ENCODE measurements at places on chromosomes 5 and 9.

DNA sequence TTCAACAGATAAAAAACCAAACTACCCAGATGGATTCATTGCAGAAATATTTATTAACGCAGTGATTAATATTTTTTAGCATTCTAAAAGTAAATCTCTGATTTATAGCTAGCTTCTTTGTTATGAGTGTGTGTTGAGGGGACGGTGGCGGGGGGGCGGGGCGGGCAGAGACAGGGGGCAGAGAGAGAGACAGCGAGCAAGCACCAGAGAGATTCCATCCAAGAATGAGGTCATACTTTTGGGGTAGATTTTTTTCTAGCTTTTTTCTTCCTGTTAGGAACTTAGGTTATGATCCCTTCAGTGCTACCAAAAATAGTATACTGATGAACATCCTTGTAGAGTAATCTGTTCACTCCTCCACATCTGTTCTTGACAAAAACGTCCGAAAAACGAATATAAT, 500 bp upstream of the ZNF883 start:
- peak; percentile 45 for DNase-seq

DNA sequence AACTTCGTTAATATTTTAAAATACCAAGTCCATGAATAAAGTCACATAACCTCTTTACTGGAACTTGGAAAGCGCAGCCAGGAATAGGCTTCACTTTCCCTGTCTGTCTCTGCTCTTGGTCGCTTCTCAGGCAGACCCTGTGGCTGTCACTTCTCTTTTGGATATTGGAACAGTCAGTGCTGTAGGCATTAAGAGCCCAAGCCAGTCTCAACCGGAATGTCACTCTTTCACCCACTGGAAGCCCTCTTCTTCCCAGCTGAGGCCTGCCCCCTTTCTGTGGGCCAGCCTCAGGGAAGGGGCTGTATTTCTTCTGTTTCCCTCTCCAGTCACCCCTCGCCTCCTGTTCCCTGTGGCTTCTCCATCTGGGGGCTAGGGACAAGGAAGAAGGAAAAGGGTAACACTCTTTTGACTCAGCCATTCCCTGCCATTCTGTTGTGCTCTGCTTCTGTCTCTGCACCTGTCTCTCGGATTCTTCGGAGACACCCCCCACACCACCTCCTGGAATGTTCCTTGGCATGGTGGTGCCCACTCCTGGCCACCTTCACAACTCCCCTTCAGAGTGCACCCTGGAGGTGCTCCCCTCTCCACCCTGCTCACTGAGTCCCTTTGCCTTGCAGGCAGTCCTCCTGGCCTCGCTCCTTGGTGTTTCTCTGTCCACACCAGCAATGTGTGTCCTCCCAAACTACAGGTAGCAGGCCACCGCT, 103.4 kb downstream of the TRIO start:
- no peak for DNase-seq

- DNase-seq = no peak
Observed at GRCh38 chr9:21810881-21811280, 8.4 kb downstream of the MTAP start.

- no peak for DNase-seq
Observed at GRCh38 chr5:149486726-149487635, 64.3 kb downstream of the CSNK1A1 start.

GRCh38 chr5:98497418-98497817, 276.0 kb upstream of the RGMB start:
- DNase-seq = no peak

- no peak for DNase-seq
Observed at GRCh38 chr5:74476046-74476818, 164.3 kb downstream of the ENC1 start.

GRCh38 chr5:173920866-173921555, 32.9 kb downstream of the CPEB4 start:
- no peak for DNase-seq

- no peak for DNase-seq
Observed at GRCh38 chr5:153601377-153601776, 110.9 kb downstream of the GRIA1 start.

GRCh38 chr9:76333964-76334363, 60.3 kb downstream of the RFK start:
- DNase-seq = no peak

- DNase-seq = no peak
Observed at GRCh38 chr5:137260820-137261695, 238.1 kb downstream of the SPOCK1 start.

DNA sequence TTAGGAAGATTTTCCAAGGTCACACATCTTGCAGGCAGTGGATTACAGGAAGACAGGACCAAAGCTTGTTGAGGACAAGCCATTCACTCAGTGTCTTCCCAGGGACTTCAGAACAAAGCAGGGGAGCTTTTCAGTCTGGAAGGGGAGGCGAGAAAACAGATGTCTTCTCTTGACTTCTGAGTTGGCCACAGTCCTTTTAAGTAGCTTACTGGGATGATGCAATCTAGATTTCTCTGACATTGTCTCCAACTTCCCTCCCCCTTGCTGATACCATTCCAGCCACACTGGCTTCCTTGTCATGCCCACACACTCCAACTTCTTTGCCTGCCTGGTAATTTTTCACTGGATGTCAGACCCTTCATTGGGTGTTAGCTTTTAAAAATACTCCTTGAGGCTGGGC, 174.2 kb upstream of the TBC1D2 start:
- peak; percentile 16 for DNase-seq

GRCh38 chr5:140182803-140183367, 7.9 kb downstream of the CYSTM1 start:
- peak; percentile 38 for DNase-seq

DNA sequence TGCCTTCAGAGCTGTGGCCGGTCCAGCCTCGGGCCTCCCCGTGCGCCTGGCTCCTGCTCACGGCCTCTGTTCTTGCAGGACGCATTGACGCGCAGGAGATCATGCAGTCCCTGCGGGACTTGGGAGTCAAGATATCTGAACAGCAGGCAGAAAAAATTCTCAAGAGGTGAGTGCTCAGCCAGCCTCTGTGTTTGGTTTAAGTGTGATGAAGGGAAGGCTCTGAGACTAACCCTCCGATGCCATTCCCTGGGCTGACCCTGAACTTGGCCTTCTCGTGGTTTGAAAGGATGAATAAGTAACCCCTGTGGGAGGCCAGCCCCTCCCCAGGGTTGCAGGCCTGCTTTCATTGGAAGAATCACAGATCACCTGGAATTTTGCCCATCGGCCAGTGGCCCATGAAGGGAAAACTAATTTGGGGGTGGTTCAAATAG, 26.3 kb downstream of the PTGES2 start:
- DNase-seq = no peak

DNA sequence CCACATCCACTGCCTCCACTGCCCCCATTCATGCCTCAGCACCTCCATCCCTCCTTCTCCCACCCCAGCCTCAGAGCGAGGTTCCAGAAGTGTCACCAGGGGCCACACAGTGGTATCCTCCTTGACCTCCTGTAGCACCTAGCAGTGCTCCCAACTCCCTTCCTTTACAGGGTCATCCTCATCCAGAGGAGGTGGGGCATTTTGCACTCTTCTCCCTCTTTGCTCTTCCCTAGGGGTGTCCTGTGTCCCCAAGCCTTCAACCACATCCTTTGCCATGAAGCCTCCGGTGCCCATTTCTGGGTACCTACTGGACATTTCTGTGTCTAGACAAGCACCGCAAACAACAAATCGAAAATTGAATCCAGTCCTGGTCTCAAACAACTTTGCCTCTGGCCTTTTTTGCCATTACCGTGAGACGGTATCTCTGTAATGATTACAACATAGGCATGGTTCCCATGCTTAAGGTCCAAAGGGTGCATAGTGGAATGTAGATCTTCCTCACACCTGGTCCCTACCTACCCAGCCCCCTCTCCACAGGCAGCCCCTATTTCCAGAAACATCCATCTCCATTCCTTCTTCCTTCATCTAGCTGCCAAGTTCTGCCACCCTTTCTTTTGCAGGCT, 17.6 kb downstream of the WWC1 start:
- DNase-seq = no peak

DNA sequence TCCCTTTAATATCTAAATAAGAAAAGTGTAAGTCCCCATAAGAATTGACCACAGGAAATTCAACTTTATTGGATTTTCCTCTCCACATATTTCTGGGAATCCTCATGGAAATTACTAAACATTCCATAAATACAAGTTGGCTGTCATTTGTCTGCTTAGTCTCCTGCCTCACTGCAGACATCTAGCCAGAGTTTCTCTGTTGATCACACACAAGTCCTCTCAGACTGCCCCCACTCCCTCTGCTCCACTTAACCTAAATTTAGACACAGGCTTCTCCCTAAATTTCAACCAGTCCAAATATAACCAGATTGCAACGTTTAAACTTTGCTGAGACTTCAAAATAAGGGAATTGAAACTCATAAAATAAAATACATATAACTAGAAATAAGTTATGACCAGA, 982.1 kb downstream of the DTWD2 start:
- DNase-seq = no peak

- no peak for DNase-seq
Observed at GRCh38 chr5:180792287-180792964, 10.2 kb downstream of the MGAT1 start.

DNA sequence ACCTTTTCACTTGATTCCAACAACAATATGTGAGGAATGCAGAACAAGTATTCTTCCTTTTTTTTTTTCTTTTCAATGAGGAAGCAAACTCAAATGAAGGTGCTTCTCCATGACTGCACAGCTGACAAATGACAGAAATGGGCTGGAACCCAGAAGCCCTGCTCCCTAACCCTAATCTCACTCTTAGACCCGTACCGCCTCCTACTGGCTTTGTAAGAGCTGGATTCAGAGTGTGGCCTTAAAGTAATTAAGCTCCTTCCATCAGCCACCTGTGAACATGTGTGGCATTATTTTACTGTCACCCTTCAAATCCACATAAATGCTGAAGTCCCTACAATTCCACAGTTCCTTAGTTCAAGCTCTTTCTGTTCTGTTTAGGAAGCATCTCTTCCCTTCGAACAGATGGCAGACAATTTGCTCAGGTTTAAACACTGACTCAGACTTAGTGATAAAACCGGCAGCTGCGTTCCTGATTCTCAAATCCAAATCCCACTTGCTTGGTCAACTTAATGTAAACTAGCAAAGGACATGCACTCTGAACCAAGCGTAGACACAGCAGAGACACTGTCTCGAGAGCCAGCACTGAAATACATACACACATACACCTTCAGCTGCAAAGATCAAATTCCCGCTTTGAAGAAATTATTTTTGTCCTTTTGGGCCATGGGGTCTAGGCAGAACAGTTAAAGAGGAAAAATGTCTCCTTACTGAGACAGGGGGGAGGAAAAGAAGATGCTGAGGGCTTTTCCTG, 316.7 kb upstream of the TLE4 start:
- DNase-seq = no peak
